Bladder microvascular endothelial cell (primary cell): ENCODE measurements at places on chromosomes 1 and 21. TPM values are rescaled to one million over a fixed set of nuclear protein-coding genes. Genes with fewer than 3 reads are reported as not detected.

Gene MAP3K21
- total RNA-seq, result 0.16 and 2.3 TPM in 2 replicates

Gene TDRD5
- total RNA-seq, result not detected in 2 replicates

Gene C1orf167
- total RNA-seq, result 0.16 and 0.19 TPM in 2 replicates

Gene ANGPTL7
- total RNA-seq, result 0.16 TPM in 1 of 2 replicates, not detected in the other

Gene BARHL2
- under 0.01 TPM in 1 of 2 replicates, not detected in the other for total RNA-seq
